H4 (cell line): ENCODE measurements at places on chromosomes 11 and 22.

DNA sequence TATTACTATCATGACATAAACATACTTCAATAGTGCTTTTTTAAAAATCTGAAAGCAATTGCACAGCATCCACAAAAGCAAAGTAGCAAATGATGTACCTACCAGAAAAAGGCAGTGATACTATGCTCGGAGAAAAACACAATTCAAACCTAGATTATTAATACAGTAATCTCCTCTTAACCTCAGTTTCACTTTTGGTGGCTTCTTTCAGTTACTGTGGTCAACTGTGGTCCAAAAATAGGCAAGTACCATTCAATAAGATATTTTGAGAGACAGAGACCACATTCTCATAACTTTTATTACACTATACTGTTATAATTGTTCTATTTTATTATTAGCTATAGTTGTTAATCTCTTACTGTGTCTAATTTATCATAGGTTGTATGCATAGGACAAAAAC lies 20.8 kb downstream of the KCNA4 start:
- no peak for DNase-seq

- no peak for DNase-seq
Measured at GRCh38 chr22:48532986-48533385, 1294.7 kb downstream of the BRD1 start.

DNA sequence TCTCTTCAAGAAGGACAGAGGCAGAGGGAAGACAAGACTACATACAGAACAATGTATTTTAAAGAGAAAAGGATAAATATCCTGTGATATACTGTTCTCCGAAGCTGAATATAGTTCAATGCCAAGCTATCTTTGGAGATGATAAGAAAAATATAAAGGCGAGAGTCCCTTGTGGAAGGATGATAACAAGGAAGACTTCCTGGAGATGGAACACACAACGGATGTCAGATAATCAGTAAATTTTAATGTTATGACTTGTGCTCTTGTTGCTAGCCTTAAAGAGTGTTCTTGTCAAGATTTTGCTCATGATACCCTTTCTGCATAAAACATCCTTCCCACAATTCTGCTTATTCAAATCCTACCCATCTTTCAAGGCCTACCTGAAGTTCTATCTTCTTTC lies 6.8 kb upstream of the CTR9 start:
- DNase-seq = no peak

GRCh38 chr11:78987748-78988147 lies 413.1 kb upstream of the NARS2 start:
- DNase-seq = no peak

GRCh38 chr11:61054927-61055562 lies 47.2 kb upstream of the CD5 start:
- DNase-seq = no peak

- DNase-seq = no peak
Measured at GRCh38 chr11:117918366-117919255, 10.6 kb downstream of the TMPRSS13 start.

GRCh38 chr11:74766905-74767304 lies 18.3 kb downstream of the RNF169 start:
- no peak for DNase-seq

- peak; percentile 54 for DNase-seq
Measured at GRCh38 chr22:47837703-47838102, 1075.3 kb downstream of the TBC1D22A start.

DNA sequence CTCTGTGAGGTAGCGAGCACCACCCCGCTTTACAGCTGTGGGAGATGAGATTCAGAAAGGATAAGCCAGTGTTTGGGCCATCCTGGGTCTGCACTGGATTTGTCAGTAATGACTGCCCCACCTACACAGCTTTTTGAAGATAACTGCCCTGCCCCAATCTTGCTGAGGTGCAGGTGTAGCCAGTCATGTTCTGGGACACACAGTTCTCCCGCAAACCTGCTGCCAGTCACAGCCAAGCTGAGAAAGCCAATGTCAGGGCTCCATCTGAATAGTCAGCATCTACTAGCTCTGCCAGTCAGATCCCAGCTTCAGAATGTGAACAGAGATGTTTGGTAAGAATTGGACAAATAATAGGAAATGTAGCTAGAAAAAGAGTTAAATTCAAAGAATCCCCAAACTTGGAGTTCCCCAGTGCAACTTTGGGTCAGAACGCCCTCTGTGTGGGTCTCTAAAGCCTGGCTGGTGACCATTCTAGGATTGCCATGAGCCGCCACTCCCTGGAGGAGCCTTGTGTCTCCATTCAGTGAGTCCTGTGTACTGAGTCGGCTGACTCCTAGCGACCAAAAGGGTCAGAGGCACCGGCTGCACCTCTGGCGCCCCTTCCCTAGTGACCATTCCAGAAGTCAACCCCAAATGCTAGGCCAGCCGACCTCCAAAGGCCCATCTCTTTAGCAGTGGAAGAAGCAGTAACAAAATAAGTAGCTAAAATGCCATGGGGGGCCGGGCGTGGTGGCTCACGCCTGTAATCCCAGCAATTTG lies 2.4 kb upstream of the MB start:
- DNase-seq = no peak

DNA sequence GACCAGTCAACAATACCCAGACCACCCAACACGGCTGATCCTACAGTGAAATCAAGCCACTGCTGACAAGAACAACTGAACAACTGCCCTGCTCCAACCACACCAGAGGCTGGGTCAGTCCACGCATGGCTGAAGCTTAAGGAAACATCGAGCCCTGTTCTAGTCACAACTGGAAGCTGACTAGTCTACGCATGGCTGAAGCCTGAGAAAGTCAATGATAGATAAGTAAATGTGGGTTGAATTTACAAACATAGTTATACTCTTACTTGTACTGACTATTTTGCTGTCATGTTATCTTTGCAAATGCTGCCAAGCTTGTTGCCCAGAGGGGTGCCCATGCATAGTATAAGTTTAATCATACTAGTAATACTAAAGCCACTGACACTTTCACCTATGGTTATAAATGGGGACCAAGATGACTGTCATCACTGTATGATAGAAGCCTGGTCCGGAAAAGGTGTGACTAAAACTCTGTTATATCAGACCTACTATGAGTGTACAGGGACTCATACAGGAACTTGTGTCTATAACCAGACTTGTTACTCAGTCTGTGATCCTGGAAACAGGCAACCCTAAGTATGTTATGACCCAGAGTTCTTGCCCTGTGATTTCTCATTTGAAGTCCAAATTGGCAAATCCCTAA lies 43.4 kb upstream of the GLYAT start:
- DNase-seq = no peak

DNA sequence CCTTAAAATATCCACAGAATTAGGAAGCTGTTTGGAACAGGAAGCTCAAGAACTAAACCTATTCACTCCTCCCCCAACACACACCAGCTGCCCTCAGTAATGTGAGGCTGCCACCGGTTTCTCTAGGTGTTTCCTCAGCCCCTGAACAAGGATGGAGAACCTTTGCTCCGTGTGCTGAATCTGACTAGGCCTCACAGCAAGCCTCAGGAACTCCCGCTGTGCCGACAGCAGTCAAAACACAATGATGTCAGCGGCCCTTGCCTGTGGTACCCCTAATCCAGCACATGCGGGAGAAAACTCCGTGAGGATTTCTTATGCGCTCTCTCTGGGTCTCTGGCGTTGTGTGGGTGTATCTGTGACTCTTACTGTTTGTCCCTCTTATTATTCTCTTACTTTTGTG lies 153.3 kb downstream of the EFCAB6 start:
- DNase-seq = no peak

DNA sequence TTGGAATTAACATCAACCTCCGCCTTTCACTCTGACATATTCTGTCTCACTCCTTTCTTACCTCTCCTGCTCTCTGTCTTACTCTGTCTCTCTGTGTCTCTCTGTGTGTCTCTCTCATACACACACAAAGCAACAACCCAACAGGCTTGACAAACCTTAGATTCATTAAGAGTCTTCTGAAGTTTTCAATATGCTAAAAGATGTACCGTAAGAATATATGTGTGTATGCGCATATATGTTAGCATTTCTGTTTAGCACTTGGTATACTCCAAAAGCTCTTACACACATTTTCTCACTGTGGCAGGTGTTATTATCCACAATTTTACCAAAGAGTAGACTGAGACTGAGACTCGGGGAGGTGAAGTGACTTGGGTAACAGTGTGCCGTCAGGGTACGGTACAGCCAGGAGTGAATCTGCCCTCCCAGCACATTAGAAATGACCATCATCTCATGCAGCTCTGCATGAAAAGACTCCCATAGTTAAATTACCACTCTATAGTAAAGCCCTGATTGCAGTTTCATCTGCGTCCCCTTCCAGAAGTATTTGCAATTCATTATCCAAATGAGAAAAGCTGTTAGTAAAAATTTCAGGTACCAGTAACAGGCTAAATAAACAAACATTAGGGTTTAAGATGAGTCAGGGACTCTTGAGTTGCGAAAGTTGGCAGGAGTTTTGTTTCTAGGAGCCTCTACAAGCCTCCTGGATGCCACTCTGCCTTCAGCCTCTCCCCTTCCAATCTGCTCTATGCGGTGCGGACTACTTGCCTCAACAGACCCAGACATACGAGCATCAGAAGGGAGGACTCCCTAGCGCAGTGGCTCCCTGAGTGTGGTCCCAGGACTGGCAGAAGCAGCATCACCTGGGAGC lies 195.2 kb upstream of the TMEM45B start:
- DNase-seq = peak; percentile 24

DNA sequence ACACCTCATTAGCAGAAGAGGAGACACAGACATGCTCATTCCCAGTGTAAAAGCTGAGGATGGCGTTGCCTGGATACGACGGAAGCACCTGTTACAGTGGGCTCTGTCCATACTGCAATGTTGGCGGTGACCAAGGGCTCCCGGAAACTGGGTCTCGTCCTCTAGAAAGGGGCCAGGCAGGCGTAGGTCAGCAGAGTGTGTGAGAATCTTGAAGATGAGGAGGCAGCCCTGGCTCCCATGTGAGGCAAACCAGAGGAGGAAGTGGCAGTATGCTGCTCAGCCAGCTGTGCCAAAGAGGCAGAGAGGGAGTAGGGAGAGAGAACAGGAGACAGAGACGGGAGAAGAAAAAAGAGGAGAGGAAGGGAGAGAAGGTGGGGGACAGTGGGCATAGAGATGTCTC lies 10.3 kb downstream of the LTO1 start:
- no peak for DNase-seq

- DNase-seq = no peak
Measured at GRCh38 chr22:22362936-22363335, 118.3 kb downstream of the VPREB1 start.

GRCh38 chr11:19614370-19614940 lies 98.2 kb upstream of the NAV2 start:
- no peak for DNase-seq

DNA sequence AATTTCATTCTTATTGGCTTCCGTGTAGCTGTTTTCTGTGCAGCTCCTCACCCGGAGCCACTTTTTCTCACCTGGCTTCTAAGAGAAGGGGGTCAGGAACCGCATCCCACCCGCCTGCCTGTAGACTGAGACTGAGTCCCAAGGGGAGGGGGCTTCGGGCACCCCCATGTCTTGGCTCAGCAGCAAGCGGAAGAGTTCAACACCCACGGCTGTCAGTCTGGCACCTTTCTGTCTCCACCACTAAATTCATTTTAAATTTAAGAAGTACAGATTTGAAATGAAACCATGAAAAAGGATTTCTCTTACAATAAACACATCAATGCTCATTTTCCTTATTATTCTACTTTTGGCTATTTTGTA lies 66.7 kb downstream of the EFCAB6 start:
- no peak for DNase-seq

DNA sequence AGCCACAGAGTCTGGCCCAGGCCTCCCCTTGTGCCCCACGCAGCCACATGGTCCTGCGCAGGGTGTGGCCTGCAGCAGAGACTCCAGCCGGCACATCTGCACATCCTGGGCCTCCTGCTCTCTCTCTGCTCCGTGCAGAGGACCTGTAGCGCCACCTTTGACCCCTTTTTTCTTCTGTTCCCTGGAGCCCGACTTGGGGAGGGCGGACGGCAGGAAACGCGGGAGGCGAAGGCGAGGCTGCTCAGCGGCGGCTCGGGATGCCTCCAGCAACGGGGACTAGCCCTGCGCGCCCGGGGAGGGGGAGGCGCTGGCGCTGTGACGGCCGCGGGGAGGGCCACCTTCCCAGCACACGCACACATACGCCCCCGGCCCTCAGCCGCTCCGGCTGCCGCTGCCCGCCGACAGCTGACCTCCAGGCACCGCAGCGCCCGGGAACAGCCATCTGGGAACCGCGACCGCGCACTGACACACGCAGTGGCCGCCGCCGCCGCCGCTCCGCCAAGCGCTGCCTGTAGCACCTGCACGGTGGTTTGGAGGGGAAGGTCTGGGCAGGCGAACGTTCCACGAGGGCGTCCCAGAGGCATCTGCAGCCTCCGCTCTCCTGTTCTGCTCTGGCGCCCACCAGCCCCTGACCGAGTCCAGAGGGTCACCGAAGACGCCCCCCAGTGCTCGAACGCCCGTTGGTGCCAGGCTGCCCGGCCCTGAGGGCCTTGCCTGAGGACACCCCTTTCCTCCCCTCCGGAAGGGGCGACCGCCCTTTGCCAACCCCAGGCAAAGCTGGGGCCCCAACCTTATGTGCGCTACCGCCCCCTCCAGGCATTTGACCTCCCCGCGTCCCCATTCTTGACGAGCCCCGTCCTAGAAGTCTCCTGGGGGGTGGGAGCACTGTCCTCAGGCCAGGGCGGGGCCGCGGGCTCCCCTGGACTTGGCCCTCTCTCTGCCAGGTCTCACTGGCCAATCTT lies 16.9 kb upstream of the C22orf42 start:
- DNase-seq = no peak

DNA sequence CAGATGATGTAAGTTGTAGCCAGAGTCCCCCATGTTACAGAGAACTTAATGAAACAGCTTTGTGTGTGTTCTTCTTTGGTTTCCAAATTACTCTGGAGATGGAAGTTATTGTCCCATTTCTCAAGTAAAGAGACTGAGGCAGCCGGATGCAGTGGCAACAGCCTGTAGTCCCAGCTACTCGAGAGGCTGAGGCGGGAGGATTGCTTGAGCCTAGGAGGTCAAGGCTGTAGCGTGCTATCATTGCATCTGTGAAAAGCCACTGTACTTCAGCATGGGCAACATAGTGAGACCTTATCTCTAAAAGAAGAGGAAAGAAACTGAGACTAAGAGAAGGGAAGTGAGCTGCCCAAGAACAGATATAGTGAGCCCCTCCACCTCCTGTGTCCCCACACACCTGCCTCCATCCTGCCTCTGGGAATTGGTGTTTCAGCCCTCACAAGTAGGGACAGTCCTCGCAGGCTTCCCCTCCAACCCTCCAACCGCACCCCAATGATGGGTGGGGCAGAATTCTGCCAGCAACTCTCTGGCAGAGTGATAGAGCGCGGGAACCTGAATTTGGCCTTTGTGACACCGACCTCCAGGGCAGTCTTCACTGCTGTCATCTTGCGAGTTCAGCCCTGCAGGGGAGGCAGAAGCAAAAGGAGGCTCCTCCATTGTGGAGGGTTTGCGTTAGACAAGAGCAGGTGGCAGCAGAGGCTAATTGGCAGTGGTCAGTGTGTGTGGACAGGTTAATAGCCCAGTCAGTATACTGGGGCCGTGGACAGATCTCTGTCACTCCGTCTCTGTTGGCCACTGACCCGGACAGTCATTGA lies 1.6 kb downstream of the PDXP start:
- no peak for DNase-seq

- no peak for DNase-seq
Measured at GRCh38 chr11:62794201-62794775, 2.5 kb upstream of the TMEM223 start.
